Left ventricle myocardium superior (tissue), 1 donor: ENCODE measurements at places on chromosomes 12 and 14.

DNA sequence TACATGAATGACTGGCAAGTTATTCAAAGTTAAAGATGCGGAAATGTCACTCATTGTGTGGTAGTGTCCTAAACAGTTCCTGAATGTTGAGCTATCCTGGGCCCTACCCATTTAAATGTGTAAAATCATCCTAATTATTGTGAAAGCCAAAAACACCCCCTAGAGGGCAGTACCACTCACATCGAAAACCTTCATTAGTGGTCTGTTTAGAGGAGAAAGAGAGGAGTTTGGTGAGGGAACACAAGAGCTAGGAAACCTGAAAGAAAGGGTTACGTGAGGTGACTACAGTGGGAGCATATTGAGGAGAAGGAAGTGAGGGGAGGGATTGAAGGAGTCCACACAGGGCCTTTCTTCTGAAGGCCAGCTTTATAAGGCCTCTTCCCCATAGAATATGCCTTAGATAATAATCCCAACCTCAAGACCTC is 2.5 kb upstream of the TEP1 start:
- no peak for DNase-seq

GRCh38 chr14:37579274-37579673 is 15.8 kb downstream of the FOXA1 start:
- DNase-seq, result no peak

GRCh38 chr12:104490186-104490585 is 33.4 kb downstream of the CHST11 start:
- DNase-seq, result no peak

DNA sequence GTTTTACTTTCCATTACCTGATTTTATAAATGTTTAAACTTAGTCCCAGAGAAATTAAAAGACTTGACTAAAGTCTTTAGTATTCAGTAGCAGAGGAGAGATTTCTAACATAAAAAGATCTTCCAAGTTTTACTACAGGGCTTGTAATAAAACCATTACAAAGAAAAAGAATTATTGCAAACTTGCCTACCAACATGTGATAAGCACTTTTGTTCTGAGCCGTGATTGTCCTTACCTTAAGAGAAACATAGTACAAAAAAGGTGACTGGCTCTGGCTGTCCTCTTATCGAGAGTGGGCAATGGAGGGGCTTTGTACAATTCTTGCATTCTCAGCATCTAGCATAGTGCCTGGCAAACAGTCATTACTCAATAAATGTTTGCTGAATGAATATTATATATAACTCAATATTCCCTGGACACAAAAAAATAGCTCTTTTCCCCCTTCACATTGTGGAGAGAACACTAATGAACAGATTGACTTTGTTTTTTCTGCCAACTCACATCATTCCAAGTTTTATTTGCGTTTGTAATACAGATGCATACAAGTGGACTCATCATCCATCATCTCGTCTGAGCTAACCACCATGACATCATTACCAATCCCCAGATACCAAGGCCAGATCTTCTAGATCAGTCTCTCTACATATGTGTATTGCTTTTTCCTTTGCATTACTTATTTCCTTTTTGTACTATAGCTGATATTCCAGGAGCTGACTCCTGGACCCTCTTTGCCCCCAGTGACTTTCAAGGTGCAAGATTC is 192.8 kb upstream of the EEA1 start:
- no peak for DNase-seq

DNA sequence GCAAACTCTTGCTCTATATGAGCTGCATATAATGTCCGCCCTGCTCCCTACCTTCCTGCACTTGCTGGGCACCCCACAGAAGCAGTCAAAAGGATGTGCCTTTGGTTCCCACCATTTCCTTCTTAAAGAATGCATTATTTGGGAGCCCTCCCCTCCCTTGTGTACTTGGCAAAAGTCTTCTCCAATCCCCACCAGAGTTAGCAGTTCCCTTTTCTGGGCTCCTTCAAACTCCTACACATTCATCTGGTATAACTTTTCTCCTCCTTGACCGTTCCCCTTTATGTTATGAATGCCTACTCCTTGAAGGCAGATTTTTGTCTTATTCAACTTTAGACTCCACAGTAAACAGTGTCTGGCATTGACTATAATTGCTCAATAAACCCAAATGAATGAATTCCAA is 27.8 kb downstream of the AREL1 start:
- no peak for DNase-seq

GRCh38 chr14:97177016-97177415 is 379.8 kb downstream of the VRK1 start:
- no peak for DNase-seq

- DNase-seq, result no peak
These were observed 13.0 kb downstream of the SLC25A3 start for GRCh38 chr12:98606359-98606988.

DNA sequence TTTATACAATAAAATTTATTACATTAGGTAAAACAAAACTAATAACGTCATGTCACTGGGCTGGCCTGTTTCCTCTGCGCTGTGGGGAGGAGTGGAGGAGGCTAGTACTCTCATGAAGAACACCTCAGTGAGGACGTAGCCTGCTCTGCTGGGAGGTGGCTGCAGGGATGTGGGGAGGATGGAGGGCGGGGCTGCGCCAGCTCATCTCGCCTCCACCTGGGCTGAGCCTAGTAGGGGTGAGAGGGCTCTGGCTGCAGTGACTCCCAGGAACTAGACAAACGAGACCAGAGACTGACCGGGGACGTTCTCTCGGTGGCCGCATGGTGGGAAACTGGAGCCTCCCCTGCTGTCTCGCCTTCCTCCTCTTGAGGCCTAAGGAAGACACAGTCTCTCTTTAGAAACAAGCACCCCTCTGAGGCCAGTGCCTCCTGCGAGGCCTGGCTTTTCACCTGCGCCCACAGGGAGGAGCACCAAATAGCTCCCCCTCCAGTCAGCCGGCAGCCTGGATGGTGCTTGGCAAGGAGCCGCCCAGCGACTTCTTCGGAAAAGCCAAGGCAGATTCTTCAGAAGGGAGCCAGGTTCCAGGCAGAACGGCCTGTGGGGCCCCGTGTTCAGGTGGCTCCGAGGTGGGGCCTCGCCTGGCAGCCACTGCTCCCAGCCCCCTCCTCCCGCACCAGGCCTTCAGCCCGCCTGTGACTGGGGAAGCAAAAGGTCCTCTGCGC is 62.4 kb downstream of the PLEKHG3 start:
- no peak for DNase-seq

DNA sequence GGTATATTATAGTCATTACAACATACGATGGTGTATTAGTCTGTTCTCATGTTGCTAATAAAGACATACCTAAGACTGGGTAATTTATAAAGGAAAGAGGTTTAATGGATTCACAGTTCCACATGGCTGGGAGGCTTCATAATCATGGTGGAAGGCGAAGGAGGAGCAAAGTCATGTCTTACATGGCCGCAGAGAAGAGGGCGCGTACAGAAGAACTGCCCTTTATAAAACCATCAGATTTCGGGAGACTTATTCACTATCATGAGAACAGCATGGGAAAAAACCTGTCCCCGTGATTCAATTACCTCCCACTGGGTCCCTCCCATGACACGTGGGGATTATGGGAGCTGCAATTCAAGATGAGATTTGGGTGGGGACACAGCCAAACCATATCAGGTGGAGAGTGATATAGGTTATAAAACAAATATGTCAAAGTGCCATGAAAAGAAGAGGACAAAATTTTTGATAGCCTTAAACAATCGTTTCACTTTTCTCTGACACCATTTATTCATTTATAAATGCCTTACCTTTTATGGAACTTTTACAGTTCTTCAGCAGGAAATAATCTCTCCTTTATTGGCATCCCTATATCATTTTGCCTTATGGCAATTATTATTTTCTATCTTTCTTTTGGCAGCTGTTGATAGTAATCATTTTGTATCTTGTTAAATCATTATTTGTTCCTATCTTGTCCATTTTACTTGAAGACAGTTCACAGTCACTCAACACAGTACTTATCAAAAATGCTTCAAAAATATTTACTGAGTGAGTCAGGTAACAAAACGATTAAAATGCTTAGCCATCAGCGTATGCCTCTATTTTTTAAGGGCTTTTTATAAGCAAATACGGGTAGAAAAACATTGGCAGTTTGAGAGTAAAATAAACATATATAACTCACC is 196.0 kb downstream of the RAD51B start:
- no peak for DNase-seq

DNA sequence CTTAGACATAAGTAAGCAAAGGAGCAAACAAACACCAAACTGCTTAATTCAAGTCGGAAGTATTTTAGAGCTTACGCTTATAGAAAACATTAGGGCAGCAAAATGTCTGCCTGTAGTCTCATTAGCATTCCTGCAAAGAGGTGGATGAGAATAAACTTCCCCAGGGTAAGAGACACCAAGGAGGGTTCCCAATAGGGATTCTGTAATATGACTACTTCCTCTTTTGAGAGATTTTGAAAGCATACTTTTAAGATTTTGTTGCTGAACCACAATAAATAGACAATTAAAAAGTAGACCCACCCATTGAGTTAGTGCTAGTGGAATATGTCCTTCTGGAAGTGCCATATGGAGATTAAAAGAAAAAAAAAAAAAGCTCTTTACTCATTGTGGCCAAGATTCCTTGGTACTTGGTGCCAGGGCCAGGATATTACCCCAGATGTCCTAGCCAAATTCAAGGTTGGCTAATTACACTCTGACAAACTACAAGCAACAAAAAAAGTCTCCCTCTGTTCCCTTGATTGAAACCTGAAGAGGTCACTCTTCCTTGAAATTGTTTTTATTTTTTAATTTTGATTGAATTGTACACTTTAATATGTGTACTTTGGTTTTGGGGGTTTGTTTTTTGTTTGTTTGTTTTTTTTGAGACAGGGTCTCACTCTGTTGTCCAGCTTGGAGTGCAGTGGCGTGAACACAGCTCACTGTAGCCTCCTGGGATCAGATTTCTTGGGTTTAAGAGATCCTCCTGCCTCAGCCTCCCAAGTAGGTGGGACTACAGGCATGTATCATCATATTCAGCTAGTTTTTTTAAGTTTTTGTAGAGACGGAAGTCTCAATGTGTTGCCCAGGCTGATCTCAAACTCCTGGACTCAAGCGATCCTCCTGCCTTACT is 8.7 kb downstream of the CLIP1 start:
- DNase-seq, result no peak

- DNase-seq, result no peak
These were observed 72.5 kb upstream of the SLC38A2 start for GRCh38 chr12:46445093-46445492.

GRCh38 chr14:96309133-96309895 is 53.3 kb downstream of the BDKRB1 start:
- no peak for DNase-seq

GRCh38 chr12:108432423-108433121 is 82.5 kb upstream of the FICD start:
- DNase-seq, result no peak

- no peak for DNase-seq
These were observed 11.1 kb downstream of the KLHL33 start for GRCh38 chr14:20424851-20425250.

DNA sequence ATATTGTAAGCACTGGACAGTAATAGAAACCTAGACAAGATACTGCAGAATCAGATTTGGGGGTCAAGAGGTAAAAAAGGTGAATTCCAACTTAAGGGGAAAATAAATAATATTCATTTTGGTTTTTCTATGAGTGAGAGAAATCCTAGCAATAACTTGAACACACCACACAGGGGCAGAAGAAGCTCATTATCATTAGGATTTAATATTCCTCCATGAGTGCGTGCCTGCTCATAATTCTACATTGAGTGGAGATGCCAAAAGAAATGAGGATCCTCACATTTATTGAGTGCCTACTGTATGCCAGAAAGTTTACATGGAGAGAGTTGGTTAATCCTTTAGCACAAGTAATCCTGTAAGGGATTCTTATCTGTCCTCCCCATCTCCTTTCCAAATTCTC is 40.5 kb upstream of the C14orf132 start:
- DNase-seq, result no peak

DNA sequence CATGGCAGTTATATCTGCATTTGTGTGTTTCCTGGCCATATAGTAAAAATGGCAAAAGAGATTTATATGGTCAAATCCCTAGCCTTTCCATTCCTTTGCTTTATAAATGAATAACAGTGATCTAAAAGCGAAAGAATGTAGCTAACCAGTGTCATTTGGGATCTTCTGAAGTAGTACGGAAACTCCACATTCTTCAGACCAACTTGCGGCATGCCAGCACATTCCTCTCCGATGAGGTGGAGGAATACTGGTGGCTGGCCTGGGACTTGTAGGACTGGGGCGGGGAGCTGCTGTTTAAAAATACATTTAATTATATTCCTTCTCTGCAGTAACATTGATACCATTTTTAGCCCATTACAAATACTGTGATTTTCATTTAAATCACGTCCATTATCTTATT is 85.3 kb downstream of the SAMD4A start:
- DNase-seq, result peak; percentile 84

DNA sequence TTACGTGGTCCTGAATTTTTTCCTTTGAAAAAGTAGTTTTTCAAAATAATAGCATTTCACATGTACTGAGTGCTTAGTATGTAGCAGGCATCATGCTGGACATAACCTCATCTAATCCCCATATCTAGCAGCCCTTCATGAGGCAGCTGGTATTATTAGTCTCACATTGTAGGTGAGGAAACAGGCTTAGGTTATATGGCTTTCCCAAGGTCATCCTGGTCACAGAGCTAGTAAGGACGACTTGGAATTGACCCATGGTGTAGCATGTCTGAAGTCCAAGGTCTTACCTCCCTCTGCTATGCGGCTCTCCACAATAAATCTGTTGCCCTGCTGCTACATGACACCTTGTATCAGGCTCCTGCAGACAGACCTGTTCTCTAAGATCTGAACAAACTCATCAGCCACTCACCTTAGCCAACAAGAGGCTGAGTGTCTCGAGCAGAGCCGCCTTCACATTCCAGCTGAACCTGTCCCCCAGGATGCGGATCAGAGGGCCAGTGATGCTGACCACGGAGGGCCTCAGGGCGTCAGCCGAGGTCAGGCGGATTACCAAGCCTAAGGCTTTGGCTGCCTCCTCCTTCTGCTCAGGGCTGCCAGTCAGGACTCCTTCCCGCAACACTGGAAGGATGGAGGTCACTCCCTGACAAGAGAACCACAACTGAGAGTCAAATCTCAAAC is 19.7 kb upstream of the RAB35 start:
- DNase-seq, result no peak

- DNase-seq, result peak; percentile 83
These were observed 21.4 kb downstream of the B4GALNT3 start for GRCh38 chr12:480831-481816.

DNA sequence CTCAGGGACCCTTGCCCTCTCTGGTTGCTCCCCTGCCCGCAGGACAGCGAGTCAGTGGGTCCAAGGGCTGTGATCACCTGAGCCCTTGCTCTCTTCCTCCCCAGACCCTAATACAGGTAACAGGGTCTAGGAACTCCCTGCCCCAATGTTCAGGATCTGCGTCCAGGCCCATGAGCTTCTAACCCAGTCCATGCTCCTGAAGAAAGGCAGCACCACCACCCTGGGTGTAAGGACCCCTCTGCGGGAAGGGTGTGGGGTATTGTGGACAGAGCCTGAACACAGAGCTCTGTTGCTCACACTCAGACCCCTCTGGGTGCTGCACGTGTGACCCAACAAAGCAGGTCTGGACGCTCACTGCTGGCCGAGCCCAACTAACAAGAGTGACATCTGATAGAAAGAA is 18.3 kb downstream of the GLRX5 start:
- DNase-seq, result no peak

GRCh38 chr14:76463105-76463504 is 87.2 kb downstream of the ESRRB start:
- DNase-seq, result no peak
